ENCODE measurements at places on chromosomes 4 and X. TPM values are rescaled to one million over a fixed set of nuclear protein-coding genes. Genes with fewer than 3 reads are reported as not detected.
A peak's percentile ranks its signal among the peaks of the same experiment; 100 is the strongest.

DNA sequence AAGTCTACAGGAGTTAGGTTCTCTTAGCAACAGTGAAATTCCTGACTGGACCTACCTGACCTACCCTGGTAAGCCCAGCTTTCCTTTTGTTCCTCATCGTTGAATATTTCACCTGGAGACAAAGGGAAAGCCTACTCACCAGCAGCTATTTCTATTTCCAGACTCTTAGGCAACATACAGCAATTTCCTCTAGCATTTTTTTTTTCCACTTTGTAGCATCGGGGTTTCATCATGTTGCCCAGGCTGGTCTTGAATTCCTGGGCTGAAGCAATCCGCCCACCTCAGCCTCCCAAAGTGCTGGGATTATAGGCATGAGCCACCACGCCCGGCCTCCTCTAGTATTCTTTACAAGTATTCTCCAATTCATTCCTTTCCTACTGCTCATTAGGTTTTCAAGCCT, 6.8 kb upstream of the S100G start:
- no peaks in the 10 kb centered on the region for H3K4me1 ChIP-seq
- no peak overlapping the region for H3K27ac ChIP-seq
- DNase-seq, result no peak
- no peak overlapping the region for H3K4me3 ChIP-seq

DNA sequence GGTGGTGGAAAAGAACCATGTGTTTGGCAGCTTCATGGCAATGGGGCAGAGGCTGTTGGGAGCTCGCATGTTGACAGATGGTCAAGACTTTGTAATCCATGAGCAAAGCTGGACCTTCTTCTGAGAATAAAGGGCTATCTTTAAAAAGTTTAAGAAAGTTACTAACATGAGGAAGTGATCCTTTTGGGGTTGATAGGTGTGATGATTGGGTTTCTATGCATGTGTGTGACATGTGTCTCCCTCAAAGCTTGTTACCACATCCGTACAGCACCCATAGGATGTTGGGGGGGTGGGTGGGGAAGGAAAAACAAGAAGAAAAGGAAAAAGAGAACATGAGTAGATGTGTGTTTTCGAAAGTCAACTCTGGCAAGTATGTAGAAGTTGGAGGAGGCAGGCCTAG, 123.0 kb upstream of the TLR3 start:
- H3K36me3 ChIP-seq, result no peaks in the 10 kb centered on the region
- no peak overlapping the region for H3K4me3 ChIP-seq
- no peak overlapping the region for H3K27ac ChIP-seq
- no peak for DNase-seq
- H3K27me3 ChIP-seq, result no peaks in the 10 kb centered on the region

DNA sequence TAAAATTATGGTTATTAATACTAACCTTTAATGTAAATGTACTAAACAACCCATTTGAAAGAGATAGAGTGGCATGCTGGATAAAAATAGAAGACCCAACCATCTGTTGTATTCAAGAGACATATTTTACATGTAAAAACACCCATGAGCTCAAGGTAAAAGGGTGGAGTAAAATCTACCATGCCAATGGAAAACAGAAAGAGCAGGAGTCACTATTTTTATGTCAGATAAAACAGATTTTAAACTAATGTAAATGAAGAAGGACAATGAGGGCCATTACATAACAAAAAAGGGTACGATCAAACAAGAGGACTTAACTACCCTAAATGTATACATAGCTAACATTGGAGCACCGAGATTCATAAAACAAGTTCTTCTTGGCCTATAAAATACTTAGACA, 66.3 kb downstream of the ITM2A start:
- H3K36me3 ChIP-seq, result no peaks in the 10 kb centered on the region
- H3K4me1 ChIP-seq, result no peaks in the 10 kb centered on the region
- no peak overlapping the region for H3K4me3 ChIP-seq
- no peak for DNase-seq
- no peaks in the 10 kb centered on the region for H3K27me3 ChIP-seq
- H3K27ac ChIP-seq, result no peak overlapping the region

DNA sequence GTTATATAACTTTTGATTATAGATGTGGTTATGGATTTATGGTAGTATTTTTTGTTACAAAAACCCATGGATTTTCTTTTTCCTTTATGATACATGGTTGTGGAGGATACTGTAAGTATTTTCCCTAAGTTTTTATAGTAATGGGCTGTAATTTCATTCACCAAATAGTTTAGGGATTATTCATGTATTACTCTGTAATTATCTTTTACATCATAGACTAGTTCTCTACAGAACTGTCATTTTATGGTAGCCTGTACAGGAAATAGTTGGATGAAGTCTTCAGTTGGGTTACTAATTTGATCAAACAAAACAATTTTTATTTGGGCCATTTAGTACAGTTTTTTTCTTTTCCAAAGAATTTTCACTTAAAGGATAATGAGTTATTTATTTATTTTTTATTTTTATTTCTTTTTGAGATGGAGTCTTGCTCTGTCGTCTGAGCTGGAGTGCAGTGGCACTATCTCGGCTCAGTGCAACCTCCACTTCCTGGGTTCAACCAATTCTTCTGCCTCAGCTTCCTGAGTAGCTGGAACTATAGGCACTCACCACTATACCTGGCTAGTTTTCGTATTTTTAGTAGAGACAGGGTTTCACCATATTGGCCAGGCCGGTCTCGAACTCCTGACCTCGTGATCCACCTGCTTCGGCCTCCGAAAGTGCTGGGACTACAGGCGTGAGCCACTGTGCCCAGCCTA, 42.1 kb downstream of the RBPJ start:
- H3K4me3 ChIP-seq, result no peak overlapping the region
- H3K27me3 ChIP-seq, result no peaks in the 10 kb centered on the region
- no peak for DNase-seq
- no peaks in the 10 kb centered on the region for H3K4me1 ChIP-seq
- H3K27ac ChIP-seq, result no peak overlapping the region

DNA sequence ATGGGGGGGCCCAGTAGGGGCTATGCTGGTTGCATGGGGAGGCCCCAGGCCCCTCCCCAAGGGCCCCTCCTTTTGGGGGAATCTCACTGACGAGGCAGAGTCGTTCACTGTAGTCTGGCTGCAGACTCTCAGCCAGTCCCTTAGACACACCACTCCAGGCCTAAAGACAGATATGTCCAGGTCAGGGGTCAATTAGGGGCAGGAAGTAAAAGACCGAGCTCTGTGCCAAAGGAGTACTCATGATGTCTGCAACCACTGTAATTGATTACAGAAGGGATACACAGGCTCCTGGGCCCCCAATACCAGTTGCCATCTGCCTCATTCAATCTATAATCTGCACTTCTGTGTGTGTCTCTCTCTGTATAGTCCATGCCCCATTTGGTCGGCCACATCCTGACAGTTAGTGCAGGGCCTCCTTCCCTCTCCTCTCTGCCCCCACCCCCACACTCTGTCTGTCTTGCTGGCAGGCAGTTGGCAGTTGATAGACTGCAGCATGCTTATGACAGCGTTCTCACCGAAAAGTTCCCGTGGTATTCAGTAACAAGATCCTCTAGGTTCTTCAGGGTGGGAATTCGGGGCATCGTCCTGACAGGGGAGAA, 1.3 kb upstream of the CXorf65 start:
- no peaks in the 10 kb centered on the region for H3K27me3 ChIP-seq
- H3K36me3 ChIP-seq, result peaks cover 9% of the 10 kb centered on the region
- peak overlapping the region; percentile 53 for H3K4me3 ChIP-seq
- no peak for DNase-seq
- H3K27ac ChIP-seq, result peak overlapping the region; percentile 91
- H3K4me1 ChIP-seq, result peaks cover 10% of the 10 kb centered on the region

GRCh38 chr4:145533001-145533400, 51.3 kb downstream of the SMAD1 start:
- DNase-seq, result no peak
- H3K36me3 ChIP-seq, result no peaks in the 10 kb centered on the region
- no peaks in the 10 kb centered on the region for H3K27me3 ChIP-seq

DNA sequence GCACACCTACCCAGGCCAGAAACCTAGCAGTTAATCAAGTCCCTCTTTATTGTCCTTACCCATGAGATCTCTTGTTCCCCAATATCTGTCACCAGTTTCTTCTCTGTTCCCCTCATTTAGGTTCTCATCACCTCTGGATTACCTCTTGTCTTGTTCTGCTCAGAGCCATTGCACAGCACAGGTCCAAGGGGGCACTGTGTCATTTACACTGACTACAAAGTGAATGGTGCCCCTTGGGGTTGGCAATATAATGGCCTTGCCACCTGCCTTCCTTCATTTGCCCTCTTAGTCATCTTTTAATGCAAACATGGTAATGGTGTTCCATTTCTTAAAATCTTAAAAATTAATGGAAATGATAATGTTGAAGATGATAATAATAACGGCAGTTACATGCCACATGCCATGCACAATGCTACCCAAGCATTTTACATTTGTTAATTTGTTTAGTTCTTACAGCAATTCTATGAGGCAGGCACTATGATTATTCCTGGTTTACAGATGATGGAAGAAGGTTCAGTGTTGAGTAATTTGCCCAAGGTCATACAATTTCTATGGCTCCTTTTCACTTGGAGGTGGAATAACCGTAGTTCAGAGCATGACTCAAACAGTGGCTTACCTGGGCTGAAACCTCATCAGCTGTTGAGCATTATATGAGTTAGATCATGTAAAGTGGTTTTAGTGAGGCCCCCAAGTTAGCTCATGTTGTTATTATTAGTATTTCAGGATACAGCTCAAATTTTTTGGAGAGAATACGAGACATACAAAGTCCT, 117.9 kb downstream of the RASL11B start:
- no peaks in the 10 kb centered on the region for H3K36me3 ChIP-seq
- no peak overlapping the region for H3K4me3 ChIP-seq

DNA sequence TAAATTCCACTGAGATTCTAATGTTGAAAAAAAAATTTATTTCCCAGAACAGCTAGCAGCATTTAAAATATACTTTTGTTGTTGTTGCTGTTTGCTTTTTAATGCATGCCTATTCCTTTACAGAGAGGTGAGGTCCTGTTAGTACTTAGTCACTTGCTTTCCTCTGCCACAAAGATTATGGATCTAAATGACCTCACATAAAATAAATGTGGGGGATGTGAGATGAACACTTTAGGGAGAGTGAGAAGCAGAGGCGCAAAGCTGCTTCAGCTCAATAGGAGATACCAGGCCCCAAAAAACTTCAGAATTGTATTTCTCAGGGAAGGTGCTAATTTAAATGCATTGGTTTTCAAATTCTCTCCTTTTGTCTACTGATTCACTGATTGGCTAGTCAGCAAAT, 4.0 kb downstream of the LDB2 start:
- H3K27me3 ChIP-seq, result no peaks in the 10 kb centered on the region
- DNase-seq, result no peak
- no peak overlapping the region for H3K4me3 ChIP-seq

DNA sequence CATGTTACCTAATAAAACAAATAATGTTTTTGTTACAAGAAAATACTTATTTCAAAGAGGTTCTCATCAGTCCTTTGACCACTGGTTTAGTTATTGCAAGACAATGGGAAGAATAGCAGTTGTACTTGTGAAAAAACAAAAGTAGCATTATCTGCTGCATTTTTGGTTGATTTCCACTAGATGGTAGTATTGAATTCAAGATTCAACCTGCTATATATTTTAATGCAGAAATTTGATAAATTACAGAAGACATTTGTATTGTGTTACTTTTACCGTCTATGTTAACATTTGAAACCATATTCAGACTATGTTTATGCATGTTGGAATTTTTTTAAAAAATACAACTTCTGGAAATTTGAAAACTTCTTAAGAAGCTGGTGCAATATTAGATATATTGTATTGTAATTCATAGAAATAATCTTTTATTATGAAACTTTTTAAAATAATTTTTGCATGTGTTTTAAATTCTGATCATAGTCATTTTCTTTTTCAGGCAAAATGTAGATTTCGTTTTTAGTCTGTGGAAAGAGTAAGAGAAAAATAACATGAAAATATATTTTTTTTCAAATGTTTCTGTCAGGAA, 56.4 kb downstream of the SPCS3 start:
- H3K4me1 ChIP-seq, result no peaks in the 10 kb centered on the region
- no peak for DNase-seq
- no peak overlapping the region for H3K4me3 ChIP-seq
- H3K27me3 ChIP-seq, result no peaks in the 10 kb centered on the region
- no peaks in the 10 kb centered on the region for H3K36me3 ChIP-seq

DNA sequence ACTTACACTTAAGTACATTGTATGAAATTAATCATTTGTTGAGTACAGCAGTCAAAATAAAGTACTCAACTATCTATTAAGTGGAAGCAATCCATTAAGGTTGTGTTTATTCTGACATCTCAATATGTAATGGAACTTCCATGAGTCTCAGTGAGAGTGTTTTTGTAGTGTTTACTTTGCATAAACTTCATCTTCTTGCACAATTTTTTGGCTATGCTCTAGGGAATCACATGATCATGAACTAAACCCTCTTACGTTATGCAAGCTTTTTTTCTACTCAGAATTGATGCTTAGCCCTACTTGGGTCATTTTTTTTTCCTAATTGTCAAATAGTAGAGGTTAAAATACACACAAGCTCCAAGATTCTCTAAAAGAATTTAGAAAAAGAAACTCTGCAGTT, 21.1 kb upstream of the PIGA start:
- no peaks in the 10 kb centered on the region for H3K4me1 ChIP-seq
- no peak overlapping the region for H3K27ac ChIP-seq
- no peak for DNase-seq
- H3K36me3 ChIP-seq, result no peaks in the 10 kb centered on the region
- no peak overlapping the region for H3K4me3 ChIP-seq

DNA sequence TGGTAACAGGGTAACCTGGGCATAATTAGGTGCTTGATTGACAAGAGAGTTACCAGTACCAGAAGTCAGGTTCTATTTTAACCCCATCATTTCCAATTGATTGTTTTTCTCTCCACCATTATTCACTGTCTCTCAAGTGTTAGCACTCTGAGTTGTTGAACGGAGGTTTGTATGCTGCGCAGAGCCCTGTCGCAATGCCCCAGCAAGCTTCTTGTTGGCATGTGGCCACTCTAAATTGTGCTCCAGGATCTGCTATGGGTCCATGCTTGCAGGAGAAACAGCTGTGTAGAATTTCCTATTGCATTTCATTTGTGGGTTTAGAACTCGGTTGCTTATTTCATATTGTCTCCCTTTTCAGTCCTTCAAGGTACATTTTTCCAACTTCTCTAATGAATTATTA, 98.2 kb downstream of the KLHL8 start:
- DNase-seq, result no peak
- no peak overlapping the region for H3K4me3 ChIP-seq
- H3K27ac ChIP-seq, result no peak overlapping the region
- no peaks in the 10 kb centered on the region for H3K4me1 ChIP-seq

DNA sequence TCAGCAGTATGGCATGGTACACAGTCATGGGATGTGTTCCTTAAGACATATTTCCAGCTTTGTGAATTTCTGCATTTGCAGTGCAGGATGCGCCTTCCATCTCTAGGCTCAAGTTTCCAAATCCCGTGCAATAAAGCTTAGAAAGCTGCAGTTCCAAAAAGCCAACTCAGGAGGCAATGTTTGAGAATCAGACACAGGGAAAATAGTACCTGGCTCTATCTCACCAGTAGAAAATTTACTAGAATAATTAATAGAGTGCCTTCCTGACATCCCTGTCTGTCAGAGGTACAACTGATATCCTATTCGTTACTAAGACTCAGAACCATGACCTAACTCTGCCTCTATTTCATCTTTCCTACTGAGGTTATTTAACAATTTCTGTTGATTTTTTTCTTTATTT, 1333.0 kb downstream of the PCDH19 start:
- H3K4me3 ChIP-seq, result no peak overlapping the region
- H3K27me3 ChIP-seq, result no peaks in the 10 kb centered on the region
- no peaks in the 10 kb centered on the region for H3K4me1 ChIP-seq
- DNase-seq, result no peak
- no peaks in the 10 kb centered on the region for H3K36me3 ChIP-seq

The NAP1L3 gene
- polyA plus RNA-seq, result 1.6 TPM

The SFRP2 gene
- polyA plus RNA-seq, result 0.96 TPM

The MYOZ2 gene
- 0.98 TPM for polyA plus RNA-seq

The FAT1 gene
- 16.1 TPM for polyA plus RNA-seq

The FRG2 gene
- not detected for polyA plus RNA-seq

The CD38 gene
- 31.0 TPM for polyA plus RNA-seq
